ENCODE measurements at places on chromosomes 5 and 9. TPM values are rescaled to one million over a fixed set of nuclear protein-coding genes. Genes with fewer than 3 reads are reported as not detected.

Gene TAL2
- total RNA-seq = 9.6 TPM

Gene PCDHA12
- 8.6 TPM for total RNA-seq

Gene NUTM2G
- total RNA-seq = not detected

Gene MARVELD2
- 0.98 TPM for total RNA-seq

Gene THG1L
- total RNA-seq = 11.1 TPM

Gene GPR150
- total RNA-seq = 0.25 TPM

Gene RNF180
- total RNA-seq = 48.9 TPM

Gene INSL4
- total RNA-seq = not detected

Gene DOK3
- 3.7 TPM for total RNA-seq

Gene PLPPR1
- 122 TPM for total RNA-seq

Gene PPIC
- 3.4 TPM for total RNA-seq

Gene ZNF883
- 29.0 TPM for total RNA-seq

Gene MYOT
- total RNA-seq = not detected

Gene TXNDC8
- not detected for total RNA-seq

All from temporal lobe (tissue), 4 donors.